ENCODE measurements at places on chromosomes 3 and 15.
A peak's percentile ranks its signal among the peaks of the same experiment; 100 is the strongest.

DNA sequence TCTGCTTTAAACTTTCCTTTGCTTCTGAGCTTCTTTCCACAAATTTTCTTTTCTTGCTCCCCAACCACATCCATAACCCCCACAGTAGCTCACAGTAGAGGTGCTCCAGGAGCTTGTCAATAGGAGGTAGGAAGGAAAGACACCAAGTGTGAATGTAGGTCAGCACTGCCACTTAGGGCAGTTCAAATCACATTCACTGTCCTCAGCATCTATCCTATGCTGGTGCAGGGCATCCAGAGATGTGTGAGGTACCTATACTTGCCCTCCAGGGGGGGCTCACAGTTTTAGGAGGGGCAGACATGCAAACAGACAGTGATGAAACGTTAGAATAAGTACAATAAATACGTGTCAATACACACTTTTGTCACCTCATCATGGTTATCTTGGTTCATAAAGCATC lies 1.5 kb upstream of the SPSB4 start:
- DNase-seq = no peak

DNA sequence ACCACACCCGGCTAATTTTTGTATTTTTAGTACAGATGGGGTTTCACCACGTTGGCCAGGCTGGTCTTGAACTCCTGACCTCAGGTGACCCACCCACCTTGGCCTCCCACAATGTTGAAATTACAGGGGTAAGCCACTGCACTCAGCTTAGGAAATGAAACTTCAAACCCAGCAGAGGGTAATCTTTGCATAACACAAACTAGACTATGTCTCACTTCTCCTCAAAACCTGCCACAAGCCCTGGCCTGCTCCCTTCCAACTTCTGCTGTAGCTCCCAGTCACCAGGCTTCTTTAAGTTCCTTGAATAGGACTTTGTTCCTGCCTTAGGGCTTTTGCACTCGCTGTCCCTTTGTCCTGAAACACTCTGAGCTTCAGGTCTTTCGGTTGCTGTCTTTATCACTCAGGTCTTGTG lies 39.2 kb upstream of the SEMA4B start:
- no peak for DNase-seq

GRCh38 chr3:151768393-151768930 lies 34.7 kb downstream of the AADACL2 start:
- no peak for DNase-seq

GRCh38 chr3:72661115-72661457 lies 187.2 kb downstream of the SHQ1 start:
- DNase-seq = peak; percentile 90

DNA sequence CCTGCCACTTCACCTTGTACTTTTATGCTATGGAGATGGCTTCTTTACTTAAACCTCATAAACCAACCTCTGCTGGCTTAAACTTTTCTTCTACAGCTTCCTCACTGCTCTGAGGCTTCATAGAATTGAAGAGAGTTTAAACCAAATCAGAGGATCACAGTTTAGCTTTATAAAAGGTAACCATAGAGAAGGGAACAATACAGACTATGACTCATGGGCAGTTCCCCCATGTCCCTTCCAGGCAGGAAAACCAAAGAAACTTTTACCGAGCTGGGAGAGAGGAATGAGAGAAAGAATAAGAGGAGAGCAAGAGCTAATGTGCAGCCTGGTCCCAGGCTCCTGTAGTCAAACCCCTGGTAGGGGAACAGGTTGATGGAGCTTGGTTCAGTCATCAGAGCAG lies 53.9 kb upstream of the NEDD4 start:
- no peak for DNase-seq

- DNase-seq = no peak
Observed at GRCh38 chr3:53675942-53676341, 170.3 kb downstream of the CHDH start.

DNA sequence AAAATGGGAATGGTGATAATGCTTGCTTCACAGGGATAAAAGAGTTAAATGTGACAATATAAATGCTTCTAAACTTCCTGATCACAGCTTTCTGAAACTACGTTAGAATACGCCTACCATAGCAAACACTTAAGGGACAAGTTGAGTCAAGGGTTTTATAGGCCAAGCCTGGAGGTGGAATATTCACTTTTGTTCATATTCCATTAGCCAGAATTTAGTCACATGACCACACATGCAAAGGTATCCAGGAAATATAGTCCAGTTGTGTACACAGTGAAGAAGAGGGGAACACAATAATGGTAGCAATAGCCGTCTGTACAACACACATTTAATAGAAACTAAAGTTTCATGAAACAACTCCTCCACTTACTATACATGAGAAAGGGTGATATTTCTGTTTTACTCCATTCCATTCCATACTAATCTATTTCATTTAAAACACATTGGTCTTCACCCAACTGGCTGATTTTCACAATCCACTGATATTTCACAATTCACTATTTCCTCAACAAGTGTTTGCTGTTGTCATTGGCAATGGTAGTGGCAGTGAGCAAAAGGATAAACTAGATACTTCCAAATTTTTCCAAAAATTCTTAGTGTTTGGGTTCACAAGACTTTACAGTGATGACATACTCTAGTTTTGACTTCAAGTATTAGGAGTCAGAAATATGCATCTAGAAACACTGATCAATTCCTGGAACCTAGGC lies 270.9 kb downstream of the ERC2 start:
- no peak for DNase-seq

DNA sequence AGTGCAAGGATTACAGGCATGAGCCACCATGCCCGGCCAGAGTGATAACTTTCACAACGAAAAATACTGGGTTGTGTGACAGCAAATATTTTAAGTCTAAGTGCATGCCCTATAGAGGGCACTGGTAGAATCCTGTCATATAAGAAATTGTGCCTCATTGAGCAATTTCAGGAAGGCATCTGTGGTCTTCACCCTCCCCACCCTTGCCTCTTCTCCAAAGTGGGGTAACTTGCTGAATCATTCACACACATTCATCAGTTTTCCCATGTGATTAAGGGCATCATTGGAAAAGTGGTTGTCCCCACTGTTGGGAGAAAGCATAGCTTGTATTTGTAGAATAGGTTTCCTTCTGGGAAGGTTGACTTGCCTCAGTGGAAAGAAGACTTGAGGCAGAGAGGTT lies 9.2 kb downstream of the MITF start:
- DNase-seq = no peak

- no peak for DNase-seq
Observed at GRCh38 chr15:66993874-66994696, 71.3 kb upstream of the SMAD3 start.

GRCh38 chr15:89985111-89985510 lies 16.0 kb upstream of the ZNF710 start:
- no peak for DNase-seq

DNA sequence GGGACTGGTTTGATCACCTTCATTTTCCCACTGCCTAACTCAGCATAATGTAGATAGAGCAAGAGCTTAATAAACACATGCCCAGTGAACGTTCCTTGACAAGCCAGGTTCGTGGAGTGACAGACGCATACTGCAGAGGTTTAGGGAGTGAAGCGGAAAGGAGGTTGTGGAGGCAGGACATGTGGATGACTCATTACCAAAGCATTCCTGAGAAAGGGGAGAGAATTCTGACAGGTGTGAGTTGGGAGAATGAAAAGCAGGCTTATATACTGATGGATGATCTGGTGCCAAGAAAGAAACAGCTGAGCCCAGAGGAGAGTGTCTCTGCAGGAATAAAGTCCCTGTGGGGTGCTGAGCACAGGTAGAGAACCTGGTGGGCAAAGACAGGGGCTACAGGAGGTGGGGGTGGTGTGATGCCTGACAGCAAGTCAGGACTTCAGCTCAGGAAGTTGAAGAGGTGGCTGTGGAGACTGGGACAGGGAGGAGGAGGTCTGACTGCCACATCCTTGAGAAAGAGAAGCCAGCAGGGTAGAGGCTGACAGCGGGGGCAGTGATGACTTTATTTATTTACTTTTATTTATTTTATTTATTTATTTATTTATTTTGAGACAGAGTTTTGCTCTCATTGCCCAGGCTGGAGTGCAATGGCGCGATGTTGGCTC lies 2.4 kb upstream of the RPL29 start:
- no peak for DNase-seq

GRCh38 chr3:171748064-171748924 lies 62.0 kb downstream of the PLD1 start:
- DNase-seq = no peak

- DNase-seq = no peak
Observed at GRCh38 chr3:14522129-14522691, 17.9 kb downstream of the GRIP2 start.

DNA sequence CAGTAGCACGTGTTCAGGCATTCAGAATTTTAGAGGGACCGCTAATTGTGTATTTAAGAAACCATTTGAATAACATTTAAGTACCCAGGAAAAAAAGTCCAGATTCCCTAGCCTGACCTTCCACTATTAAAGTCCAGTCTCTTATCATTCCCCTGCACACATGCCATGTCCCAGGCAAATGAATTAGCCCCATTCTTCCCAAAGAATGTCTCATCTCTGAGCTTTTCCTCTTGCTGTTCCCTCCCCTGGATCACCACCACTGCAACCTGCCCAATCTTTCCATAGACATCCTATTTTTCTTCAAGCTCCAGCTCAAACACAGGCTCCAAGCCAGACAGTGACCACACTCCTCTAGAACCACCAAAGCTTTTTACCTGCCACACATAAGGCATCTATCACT lies 25.9 kb downstream of the PLD1 start:
- DNase-seq = no peak

DNA sequence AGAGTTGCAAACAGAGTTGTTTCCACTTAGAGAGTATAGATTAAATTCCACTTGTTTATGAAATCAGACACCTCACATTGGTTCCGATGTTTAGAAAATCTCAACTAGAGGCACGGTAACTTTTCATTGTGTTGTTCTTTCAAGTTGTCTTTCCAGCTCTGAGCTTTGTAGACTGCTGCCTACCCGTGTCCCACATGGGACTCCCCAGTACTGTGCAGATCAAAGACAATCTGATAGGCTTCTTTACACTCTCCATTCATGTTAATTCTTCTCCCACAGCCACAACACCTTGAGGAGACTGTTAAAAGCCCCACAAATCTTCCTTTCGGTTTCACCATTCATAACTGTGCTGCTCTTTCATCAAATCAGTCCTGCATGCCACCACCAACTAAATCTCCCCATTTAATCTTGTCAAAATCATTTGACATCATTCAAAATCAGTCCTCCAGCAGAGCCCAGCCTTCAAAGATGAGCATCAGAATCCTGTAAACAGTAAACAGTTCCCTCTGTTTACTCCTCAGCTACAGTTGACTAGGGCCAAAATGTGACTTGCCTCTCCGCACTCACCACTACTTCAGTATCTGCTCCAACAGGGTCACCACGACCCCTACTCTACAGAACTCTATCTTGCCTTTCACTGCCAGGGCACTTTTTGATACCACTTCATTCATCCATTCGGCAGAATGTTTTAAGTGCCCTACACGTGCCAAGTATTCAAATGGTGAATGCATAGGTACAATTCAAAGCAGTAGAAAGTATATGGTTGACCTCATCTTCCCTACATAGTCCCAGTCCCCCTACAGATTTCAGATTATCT lies 8.3 kb downstream of the ANXA2 start:
- no peak for DNase-seq

DNA sequence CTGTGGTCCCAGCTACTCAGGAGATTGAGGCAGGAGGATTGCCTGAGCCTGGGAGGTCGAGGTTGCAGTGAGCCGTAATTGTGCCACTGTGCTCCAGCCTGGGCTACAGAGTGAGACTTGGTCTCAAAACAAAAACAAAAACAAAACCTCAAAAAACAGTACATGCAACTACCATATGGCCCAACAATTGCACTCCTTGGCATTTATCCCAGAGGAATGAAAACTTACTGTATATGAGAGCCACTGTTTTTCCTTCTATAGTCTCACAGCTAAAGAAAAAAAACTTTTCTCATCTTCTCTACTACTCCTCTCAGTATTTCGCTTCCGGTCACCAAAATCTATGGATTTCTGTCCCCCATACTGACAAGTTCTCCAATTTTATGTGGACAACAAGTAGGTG lies 84.3 kb downstream of the FLNB start:
- no peak for DNase-seq

DNA sequence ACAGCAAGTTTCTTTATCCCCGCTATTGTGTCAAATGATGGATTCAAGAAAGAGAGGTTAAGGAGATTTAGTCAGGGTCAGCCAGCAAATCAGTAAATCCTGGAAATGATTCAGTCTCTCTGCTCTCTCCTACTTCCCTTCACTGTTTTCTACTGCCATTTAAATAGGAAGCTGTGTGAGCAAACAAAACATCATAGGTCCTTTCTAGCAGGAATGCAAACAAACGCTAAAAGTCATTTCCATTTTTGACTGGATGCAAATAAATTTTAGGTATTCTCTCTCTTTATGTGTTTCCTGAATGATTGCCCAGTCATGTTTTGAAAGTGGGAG lies 299.4 kb upstream of the RORA start:
- DNase-seq = no peak

DNA sequence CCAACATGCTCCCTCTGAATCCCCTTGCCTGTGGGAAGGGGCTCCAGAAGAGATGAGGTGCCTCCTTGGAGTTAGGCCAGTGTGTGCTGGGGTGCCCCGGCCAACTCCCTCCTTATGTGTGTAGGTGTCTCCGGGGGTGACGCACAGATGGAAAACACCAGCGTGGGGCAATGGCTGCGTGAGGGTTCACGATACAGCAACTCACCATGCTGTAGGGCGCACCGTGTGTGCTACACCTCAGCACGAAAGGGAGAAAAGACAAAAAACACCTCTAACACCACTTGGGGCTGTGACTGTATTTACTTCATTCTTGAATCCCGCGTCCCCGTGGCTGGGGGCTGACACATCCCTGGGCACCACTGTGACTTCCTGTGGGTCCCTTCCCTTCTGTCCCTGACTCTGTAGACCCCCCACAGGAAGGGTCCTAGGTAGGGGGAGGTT lies 1.6 kb upstream of the CALML4 start:
- no peak for DNase-seq

GRCh38 chr3:51581524-51581923 lies 43.0 kb downstream of the RAD54L2 start:
- DNase-seq = peak; percentile 24

DNA sequence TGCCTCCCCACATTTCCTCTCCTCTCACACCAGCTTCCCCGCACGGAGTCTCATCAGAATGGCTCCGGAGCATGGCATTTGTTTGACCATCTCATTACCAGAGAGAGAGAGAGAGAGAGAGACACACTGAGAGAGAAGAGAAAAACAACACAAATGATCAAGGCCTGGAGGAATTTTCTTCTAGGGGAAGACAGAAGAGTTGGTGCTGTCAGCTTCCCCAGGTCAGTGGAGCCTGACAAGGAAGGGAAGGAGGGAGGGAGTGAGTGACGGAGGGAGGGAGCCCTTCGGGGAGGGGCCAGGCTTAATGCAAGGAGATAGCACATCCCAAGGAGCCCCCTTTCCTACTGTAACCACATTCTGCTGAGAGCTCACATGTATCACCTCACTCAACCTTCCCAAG lies 9.1 kb downstream of the ST8SIA2 start:
- no peak for DNase-seq

GRCh38 chr15:98809273-98809672 lies 160.9 kb downstream of the IGF1R start:
- no peak for DNase-seq

DNA sequence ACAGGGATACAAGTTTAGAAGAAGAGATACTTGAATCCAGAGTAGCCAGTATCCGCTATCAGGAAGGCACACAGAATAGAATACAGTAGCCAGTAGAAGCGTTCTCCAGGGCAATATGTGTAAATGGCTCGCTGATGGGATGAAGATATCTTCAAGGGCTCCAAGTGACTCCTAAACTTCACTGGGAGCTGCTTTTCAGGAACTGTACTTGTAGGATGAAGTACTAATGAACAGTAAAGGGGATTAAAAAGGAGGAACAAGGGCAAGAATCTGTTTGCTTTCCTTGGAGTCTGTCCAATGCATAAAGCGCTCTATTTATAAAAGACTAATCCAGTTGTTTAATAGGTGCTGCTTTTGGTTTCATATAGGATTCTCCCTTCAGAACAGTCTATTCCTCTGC lies 78.4 kb downstream of the THRB start:
- DNase-seq = no peak

All from AG20443 (cell line).